ENCODE measurements at places on chromosomes 5 and 9.

GRCh38 chr5:1360861-1361260, 16.0 kb upstream of the CLPTM1L start:
- DNase-seq = no peak

DNA sequence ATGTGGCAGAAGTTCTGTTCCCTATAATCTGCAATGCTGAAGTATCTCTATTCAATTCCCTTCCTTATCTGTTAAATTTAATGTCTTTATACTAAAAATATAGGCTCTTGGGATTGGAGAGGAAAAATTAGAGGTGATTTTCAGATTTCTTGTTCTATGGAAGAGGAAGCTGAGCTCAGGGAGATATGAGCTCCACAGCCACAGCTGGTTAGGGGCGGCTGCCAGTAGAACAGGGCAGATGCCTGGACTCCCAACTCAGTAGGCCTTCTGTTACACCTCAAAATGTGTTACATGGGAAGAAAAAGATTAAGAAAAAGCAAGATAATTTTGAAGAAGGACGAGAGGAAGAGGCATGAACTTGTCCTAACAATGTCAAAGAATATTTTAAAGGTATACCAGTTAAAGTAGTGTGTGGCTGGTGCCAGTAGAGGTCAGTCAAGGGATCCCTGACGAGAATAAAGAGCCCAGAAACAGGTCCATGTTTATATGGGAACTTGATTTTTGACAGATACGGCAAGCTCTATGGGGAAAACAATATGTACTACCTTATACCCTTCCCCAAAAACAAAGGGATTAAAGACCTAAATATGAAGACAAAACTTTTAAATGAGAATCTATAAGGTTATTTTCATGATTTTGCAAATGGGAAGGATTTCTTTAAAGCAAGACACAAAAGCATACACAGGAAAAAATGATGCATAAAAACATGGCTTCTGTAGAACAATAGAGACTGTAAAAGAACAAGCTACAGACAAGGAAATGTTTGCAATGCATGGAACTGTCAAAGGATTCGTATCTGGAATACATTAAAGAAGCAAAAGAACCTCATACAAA, 28.7 kb downstream of the DNAJC21 start:
- DNase-seq = peak; percentile 51

GRCh38 chr5:83595217-83595616, 123.7 kb downstream of the VCAN start:
- no peak for DNase-seq

- DNase-seq = peak; percentile 47
These were observed 1.3 kb downstream of the GPSM1 start for GRCh38 chr9:136328622-136329041.

- DNase-seq = no peak
These were observed 66.5 kb downstream of the JMY start for GRCh38 chr5:79302454-79302853.

DNA sequence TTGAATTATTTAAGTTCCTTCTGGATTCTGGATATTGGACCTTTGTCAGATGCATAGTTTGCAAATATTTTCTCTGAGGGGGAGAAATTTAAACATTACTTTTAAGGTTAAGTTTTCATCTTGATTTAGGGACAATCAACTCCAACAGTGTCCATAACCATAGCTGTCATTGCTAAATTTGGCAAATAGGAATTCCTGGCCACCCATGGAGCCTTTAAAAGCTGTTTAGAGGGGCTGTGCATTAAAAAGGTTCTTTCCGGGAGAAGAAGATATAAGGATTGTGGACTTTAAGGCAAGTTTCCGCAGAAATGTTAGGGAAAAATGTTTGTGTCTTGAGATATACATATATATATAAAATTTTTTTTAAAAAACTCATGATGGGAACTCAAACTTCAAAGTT, 339.7 kb downstream of the ADAMTS6 start:
- no peak for DNase-seq

DNA sequence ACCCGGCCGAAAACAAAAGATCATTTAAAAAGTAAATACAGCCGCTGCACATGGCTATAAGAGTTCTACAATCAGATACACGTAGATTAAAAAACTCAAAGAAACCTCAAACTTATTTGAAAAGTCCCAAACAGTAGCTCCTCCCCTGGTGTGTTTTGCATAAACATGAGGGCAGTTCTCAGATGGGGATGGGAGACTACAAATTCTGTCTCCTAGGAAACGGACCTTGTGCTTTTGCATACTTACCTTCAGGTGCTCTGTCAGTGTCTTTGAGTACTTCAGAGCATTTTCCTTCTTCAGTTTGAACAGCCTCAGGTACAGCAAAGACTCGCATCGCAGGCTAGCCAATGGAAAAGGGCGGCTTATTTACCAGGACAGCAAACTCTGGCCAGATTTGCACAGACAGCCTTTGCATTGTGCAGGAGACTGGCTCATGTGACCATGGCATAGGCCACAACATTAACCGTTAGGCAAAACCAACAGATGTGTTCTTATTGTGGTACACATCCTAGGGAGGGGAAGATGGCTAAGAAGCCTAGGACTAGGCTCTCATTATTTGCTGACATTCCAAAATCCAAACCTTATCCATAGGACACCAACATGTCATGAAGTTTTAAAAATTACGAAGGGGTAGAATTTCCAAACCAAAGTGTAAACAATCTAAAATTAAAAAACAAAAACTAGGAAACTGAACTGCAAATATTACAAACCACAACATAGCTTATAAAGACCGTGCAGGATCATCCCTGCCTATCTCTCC, 12.8 kb downstream of the LEAP2 start:
- DNase-seq = no peak

- no peak for DNase-seq
These were observed 257.5 kb upstream of the PANK3 start for GRCh38 chr5:168836603-168837231.

DNA sequence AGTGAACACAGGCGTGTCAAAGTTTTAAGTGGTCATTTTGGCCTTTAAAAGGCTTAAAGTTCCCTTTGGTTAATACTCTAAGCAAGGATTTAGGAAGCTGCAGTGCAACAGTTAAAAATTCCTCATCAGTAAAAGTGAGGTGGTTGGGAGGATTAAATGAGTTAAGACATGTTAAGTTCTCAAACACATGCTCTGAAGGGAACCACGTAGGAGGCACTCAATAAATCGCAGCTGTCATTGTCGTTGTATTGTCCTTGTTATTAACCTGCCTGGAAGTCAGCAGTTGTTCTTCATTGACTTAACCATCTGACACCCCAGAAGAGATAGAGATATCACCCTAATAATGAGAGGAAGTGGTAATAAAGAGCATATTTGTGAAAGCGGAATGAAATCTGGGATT, 247.5 kb downstream of the MARCHF11 start:
- no peak for DNase-seq

DNA sequence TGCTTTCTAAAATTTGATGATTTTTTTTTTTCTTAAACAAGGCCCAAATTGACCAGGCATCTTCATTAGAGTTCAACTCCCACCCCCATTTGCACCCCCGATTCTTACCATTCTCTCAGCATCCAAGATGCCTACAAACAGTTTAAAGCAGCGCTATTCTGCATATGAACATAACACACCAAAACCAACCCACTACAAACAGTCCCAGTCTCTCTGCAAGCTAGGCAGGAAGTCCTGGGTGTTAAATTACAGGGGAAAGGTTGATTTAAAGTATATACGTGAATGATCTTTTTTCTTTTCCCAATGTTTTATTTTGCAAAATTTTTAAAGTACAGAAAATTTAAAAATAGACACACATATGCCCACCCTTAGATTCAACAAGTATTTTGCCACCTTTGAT, 127.0 kb downstream of the ADAMTS12 start:
- DNase-seq = no peak

GRCh38 chr9:109409773-109410397, 88.2 kb downstream of the PTPN3 start:
- no peak for DNase-seq

DNA sequence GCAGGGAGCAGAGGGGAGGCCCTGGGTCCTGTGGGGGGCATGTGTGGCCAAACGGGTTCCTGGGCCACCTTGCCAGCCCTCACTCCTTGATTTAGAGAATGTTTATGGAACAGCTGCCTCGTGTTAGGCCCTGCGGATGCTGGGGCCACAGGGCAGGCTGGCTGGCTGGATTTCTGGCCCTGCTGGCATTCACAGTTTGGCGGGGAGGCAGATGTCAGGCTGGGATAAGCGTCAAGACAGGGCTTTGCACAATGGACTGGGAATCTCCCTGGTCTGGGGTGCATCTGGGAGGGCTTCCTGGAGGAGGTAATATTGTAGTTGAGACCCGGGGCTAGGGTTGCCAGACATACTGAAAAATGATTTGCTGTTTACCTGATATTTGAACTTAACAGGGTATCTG, 13.8 kb downstream of the NCS1 start:
- peak; percentile 19 for DNase-seq

DNA sequence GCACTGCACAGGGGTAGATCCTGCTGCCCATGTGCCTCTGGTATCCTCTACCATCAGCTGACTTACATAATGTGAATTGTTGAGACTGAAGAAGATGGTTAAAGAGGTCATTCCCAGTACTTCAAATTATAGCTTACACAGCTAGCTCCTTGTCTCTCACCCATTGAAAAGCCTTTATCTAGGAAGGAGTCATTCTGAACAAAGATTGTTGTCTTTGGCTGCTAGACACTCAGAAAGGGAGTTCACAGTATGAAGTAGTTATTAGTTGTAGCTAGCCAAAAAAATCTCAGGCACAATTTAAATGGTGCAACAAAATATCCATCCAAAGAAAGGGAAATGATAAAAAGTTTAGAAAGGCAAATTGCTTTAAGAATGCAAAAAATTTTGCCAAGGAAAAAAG, 102.0 kb upstream of the NREP start:
- DNase-seq = no peak

DNA sequence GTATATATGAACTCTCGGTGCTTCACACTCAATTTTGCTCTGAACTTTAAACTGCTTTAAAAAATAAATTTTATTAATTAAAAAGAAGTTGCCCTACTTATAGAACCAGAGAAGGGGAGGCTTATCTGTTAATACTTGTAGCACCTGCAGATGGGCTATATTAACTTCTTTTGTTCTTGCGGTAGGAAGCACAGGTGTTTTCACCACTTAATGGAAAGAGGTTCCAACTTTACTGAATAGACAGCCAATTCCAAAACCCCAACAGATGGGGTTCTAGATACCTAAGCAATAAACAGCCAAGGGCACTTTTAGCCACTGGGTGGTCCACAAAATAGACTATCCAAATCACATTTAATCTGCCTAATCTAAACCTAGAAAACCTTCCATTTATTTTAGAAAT, 65.4 kb downstream of the SSBP2 start:
- no peak for DNase-seq

GRCh38 chr9:127185931-127186781, 63.7 kb upstream of the ANGPTL2 start:
- peak; percentile 85 for DNase-seq

DNA sequence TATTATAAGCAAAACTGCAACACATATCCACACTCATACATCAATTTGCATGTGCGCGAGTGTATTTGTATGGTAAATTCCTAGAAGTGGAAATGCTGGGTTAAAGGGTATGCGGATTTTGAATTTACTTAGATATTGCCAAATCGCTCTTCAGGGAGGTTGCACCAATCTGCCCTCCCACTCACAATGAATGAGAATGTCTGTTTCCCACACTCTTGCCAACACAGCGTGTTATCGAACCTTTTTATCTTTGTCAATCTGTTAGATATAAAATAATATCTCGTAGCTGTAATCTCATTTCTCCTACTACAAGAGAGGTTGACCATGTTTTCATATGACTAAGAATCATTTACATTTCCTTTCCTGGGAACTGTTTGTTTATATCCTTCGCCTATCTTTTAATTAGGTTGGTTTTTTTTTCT, 35.7 kb downstream of the LHX2 start:
- peak; percentile 27 for DNase-seq

GRCh38 chr5:26009742-26010141, 1028.6 kb downstream of the CDH9 start:
- no peak for DNase-seq

GRCh38 chr5:10533226-10533625, 30.6 kb upstream of the ANKRD33B start:
- no peak for DNase-seq

GRCh38 chr5:123720955-123721354, 209.0 kb downstream of the CSNK1G3 start:
- DNase-seq = no peak

- DNase-seq = peak; percentile 60
These were observed 62.5 kb downstream of the NFIB start for GRCh38 chr9:14251154-14252071.

DNA sequence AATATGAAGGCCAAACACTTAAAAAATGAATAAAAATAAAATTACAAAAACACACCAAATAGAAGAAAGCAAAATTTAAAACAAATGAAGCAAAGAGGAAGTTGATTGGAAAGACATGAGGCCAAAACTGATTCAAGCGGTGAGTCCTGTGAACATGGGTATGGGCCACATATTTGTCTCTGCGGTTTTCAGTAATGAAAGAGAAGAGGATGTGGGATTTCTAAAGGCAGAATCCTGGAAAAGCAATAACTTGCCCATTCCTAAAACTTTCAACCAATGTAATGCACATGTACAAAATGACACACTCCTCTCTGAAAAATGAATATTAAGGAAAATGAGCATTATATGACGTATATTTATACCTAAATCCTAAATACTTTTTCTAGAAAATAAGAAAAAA, 263.7 kb downstream of the SEMA5A start:
- DNase-seq = no peak

DNA sequence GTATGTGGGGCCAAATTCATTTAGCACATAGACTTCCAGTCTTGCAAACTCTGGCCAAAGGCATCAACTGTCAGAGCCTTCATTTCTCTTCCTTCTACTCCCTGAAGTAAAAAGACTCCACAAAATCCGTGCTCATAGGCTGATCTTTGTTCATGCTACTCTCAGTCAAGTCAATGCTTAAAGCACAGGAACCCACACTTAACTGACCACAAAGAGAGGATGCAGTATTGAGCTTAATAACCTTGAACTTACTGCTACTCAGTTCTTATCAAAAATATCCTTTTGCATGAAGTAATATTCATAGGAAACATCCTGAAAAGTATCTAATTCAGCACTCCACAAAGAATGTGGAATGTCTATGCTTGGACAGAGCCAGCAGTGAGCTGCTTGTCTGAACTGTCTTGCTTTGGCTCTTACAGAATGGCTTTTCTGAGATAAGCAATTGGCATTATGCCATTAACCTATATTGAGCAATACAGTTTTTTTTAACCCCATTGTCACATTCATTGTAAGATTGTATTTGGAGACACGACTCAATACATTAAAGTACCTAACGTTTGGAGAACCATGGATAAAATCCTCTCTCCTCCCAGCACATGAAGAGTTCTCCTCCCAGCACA, 21.7 kb downstream of the LPAR1 start:
- no peak for DNase-seq
